ENCODE measurements at places on chromosomes 11 and 22.

GRCh38 chr11:13061294-13061990, 52.3 kb downstream of the RASSF10 start:
- DNase-seq = no peak

DNA sequence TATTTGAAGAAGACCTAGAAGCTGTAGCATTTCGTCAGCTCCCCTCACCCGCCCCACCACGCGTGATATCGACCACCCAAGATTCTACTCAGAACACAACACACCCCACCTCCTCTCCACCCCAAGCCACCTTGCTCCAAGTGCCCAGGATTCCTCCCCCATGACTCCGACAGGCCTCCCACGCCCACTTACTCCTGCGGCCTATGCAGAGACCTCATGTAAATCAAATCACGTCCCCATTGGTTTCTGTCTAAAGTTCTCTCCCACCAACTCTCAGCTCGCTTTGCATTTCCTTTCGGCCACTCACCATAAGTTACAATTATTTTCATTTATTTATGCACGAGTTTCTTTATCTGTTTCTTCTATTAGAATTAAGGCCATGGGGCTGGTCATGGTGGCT, 11.0 kb downstream of the TMEM151A start:
- no peak for DNase-seq

DNA sequence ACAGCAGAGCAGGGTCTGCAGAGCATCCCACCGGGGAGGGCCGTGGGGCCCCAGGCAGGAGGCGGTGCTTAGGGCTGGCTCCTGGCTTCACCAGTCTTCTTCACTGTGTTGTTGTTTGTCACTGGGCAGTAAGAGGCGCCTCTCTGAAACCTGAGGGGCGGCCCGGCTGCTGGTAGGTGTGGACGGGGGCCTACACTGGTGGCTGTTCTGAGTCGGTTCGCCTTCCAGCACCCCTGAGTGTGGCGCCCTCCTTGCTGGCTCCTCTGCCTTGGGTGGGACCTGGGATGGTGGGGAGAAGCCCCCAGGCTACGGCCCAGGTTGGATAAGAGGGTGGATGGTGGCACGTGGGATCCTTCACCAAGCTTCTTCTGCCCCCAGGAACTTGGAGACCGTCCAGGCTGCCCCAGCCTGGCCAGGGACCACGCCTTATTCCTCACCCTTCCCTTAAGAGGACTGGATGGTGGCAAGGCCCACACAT, 10.4 kb upstream of the GRAMD4 start:
- DNase-seq = no peak

DNA sequence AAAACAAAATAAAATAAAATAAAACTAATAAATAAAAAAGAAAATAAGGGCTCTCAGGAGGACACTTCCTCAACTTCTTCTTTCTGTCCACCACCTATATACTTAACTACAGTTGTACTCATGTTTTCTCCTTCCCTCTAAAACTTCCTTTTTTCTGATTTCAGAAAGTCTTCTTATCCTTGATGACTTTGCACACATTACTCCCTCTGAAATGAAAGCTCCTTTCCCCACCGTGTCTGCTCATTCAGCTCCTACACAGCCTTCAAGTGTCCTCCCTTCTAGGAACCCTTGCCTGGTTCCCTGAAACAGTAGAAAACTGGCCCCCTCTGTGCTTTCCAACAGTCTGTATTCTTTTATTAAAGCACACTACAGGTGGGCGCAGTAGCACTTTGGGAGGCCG, 18.3 kb upstream of the DDX17 start:
- DNase-seq = no peak

- DNase-seq = no peak
Measured at GRCh38 chr22:48186146-48186790, 1423.8 kb downstream of the TBC1D22A start.

DNA sequence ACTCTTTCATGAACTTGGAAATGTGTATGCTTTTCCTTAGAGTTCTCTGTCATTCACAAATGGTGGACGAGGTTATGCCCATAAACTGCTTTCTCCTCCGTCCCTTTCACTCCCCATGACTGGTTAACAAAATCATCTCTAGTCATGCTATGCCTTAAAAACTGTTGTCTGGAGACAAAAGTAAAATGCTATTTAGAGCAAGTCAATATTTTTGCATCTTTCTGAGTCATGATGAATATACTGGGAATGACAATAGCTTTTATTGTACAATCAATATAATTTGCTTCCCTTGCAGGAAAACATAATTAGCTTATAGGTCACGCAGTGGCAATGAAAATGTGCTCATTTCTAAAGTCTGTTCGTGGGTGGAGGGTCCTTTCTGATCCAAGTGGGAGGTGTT, 216.7 kb upstream of the SORL1-AS1 start:
- DNase-seq = no peak

DNA sequence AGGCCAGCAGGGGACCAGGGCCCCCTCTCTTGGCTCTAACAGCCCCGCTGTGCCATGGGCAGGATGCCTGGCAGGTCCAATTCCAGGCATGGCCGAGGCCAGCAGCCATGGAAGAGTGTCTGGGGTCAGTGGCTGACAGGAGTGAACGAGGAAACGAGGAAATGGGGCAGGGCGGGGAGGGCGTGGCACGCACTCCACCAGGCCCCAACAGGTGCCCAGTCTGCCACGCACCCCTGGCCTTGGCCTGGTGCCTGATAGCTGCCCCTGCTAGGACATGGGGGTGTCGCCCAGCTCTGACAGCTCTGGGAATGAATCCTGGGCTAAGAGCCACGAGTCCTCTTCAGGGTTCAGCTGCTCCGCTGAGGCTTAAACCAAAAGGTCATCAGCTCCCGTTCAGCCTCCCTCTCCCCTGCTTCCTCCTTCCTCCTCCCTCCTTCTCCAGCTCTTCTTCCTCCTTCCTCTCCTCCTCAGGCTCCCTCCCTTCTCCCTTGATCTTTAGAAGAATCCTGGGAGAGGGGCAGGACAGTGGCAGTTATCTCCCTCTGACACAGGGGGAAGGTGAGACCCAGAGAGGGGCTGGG, 11.5 kb upstream of the TBC1D22A start:
- no peak for DNase-seq

DNA sequence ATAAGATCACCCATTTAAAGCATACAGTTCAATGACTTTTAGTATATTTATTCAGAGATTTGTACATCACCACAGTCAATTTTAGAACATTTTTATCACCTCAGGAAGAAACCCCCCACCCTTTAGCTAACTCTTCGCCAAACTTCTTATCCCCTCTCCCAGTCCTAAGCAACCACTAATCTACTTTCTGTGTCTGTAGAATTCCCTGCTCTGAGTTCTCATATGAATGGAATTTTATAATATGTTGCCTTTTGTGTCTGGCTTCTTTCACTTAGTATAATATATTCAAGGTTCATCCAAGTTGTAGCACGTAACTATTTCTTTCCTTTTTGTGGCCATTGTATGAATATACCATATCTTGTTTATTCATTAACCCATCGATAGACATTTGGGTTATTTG, 3.6 kb downstream of the ANKRD13D start:
- DNase-seq = no peak

DNA sequence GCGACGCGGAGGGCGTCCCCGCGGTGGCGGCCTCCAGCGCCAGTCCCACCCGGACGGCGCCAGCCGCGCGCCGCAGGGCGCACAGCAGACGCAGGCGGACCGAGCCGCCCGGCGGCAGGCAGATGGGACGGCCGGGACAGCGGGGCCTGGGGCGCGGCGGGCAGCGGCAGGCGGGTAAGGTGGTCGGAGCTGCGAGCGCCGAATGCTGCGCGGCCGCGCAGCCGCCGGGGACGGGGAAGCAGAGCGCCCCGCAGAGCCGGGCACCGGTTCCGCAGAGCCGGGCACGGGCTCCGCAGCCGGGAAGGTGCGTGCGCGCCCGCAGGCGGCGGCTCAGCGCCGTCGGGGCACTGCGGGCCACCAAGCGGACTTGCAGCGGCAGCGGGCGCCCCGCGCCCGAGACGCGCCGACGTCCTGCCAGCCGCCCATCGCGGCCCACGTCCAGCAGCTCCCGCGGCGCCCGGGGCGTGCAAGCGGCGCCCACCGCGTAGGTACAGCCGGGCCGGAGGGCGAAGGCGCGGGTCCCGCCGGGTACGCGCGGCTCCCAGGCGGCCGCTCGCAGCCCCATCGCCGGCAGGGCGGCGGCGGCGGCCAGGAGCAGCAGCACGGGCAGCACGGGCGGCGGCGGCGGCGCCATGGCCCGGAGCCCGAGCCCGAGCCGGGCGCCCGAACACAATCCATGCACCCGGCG, 739 bp downstream of the CELSR1 start:
- DNase-seq = no peak

- DNase-seq = no peak
Measured at GRCh38 chr11:2728663-2729332, 29.0 kb upstream of the KCNQ1OT1 start.

- no peak for DNase-seq
Measured at GRCh38 chr11:16797776-16798175, 59.3 kb downstream of the C11orf58 start.

GRCh38 chr11:132943706-132944568, 588.4 kb downstream of the OPCML start:
- no peak for DNase-seq

- no peak for DNase-seq
Measured at GRCh38 chr22:27642104-27642800, 159.3 kb downstream of the MN1 start.

DNA sequence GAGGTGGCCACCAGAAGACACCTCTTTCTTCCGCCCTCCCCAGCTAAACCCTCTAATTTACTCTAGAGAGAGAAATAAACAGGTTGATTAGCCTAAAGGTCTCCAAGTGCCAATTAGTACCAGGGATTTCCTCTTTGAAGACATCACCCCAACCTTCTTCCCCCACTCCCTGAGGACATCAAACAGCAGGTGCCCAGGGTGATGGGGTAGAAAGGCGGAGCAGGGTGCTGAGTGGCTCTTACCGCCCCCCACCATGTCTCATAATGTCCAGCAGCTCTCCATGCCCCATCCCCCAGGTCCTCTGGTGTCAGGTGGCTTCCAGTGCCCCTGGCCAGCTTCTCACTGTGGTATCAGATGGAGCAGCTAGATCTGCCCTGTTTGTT, 5.3 kb upstream of the GNAZ start:
- DNase-seq = peak; percentile 57

- DNase-seq = no peak
Measured at GRCh38 chr22:40668611-40669411, 10.5 kb upstream of the MCHR1 start.

- DNase-seq = no peak
Measured at GRCh38 chr22:24578355-24579257, 14.3 kb downstream of the LRRC75B start.

- DNase-seq = no peak
Measured at GRCh38 chr11:113779496-113779895, at the start of gene CLDN25. Gene CLDN25 (plus strand): TSS chr11:113779796. CDS start chr11:113779796, 0 bp downstream.

DNA sequence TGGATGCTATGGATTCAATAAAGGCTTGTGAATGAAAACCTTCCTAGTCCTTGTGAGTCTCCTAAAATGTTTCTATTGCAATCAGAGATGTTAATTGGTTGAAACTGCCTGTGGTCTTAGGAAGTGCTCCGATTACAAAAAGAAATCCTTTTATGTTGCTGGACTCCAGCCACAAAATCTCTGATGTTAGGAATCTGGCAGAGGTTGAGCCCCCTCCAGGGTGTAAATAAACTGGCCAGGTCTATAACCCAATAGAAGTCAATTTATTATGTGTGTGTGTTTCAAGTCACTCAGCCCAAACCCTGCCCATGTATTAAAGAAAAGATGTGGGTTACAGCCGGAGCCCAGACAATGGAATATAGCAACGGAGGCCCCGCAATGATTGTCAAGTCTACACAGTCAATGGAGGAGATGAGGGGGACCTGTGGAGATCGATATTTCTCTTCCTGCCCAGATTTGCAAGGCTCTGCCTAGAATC, 218.1 kb upstream of the SORL1-AS1 start:
- no peak for DNase-seq

- no peak for DNase-seq
Measured at GRCh38 chr22:44405661-44406060, 92.4 kb downstream of the RTL6 start.

GRCh38 chr11:86151174-86152005, 82.5 kb upstream of the PICALM start:
- no peak for DNase-seq

DNA sequence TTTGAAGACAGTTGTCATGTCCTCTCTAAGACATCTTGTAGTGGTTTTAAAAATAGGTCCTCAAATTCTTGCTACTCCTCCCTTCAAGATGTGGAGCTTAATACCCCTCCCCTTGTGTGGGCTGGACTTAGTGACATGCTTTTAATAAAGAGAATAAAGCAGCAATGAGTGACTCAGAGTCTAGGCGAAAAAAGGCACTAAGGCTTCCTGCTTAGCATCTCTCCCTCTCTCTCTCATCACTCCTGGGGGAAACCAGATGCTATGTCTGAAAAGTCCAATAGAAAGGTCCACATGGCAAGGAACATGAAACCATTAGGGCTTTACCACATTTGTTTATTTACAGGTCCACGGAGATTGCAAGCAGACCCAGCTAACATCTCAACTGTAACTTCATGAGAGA, 11.7 kb downstream of the SERGEF start:
- DNase-seq = no peak

DNA sequence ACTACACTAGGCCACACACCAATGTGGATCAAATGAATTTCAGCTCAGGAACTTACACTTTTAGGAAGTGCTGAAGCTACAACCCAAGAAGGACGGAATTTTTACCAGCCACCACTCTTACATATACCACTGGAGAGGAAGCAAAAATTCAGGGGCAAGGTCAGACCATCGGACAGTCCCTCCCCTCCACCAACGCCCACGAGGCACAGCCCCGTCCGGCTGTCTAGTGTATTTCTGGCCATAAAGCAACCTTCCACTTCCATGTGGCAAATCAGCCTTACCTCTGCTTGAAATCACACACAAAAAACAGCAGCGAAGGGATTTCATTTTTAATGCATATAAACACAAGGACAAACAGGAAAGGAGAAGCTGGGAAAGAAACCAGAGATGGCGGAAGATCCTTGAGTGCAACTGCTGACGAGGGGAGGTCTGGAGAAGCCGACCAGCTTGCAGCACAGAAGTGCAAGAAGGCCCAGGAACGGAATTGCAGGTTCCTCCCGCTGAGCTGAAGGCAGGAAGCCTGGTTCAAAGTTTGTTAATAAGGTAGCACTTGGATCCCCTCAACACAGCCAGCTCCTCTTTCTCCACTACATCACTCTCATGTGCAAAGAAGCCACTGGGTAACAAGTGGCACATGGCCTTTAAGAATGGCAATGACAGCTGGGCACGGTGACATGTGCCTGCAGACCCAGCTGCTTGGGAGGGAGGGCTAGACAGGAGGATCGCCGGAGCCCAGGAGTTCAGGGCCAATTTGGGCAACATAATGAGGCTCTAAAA, 71.5 kb downstream of the SHANK2 start:
- no peak for DNase-seq

DNA sequence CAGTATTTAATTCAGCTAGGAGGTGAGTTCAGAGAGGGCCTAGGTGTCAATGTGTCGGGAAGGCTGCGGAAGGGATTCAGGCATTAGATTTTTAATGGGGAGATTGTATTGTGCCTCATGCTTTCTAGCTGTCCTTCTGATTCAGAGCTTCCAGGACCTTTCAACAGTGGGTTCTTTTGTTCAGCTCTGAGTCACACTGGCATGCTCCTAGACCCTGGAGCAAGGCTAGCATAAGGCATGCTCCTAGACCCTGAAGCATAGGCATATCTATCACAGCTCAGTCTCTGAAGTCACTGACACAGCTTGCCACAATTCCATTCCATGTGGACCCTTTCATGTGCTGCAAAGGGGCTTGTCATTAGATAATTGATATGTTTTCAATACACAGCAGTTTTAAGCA, 396.9 kb downstream of the RAB38 start:
- DNase-seq = no peak

Data from NCI-H1436 (cell line).